NCI-H2227 treated with DMSO at 0.1 percent for 48 hours (cell line): ENCODE measurements at places on chromosomes 1 and 21.

GRCh38 chr21:18771845-18772380 is 368.3 kb upstream of the TMPRSS15 start:
- DNase-seq, result no peak

DNA sequence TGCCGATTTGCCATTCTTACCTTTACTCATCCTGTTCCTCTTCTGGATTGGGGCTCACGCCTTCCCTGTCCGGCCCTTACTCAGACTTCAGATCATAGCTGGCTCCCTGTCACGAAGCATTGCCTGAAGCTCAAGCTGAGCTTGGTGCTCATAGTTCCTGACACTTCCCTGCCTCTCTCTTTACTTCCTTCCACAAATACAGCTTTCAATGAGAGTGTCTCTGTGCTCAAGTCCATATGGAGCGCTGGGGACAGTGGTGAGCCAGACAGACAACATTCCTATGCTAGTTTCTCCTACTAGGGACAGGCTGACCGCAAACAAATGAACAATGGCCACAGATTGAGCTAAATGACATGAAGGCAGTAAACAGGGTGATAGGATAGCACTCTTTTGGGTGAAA is 38.1 kb downstream of the HHAT start:
- no peak for DNase-seq

DNA sequence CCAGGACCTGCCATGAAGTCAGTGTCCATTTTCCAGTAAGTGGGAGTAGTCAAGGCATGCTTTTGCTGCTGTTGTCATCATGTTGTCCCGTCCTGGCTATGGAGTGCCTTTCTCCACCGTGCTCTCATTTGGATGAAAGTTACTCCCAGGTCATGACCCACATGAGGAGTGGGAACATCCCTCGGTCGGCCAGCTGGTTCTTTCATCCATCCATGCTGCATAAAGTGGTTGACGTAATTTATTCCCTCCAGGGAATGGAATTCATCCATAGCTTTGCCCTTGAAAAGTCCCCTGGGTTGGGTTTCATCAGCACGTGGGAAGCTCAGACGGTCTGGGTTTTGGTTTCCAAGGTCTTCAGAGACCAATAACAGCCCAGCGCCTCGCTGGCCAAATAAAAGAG is 11.6 kb downstream of the PLA2G2A start:
- no peak for DNase-seq

- DNase-seq, result no peak
Observed at GRCh38 chr1:31108861-31109260, 43.3 kb upstream of the PUM1 start.

DNA sequence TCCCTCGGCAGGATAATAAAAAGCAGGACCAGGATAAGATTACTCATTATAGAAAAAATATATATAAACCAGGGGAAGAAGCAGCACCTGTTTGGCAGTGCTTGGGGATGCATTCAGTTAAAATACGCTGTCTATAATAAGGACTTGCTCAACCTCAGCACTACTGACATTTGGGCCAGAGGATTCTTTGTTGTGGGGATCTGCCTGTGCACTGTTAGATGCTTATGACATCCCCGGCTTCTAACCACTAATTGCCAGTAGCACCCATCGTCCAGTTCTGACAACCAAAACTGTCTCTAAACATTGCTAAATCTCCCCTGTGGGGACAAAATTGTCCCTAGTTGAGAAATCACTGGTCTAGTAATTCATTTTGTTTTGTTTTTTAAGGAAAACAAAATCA is 242.1 kb downstream of the SLC45A1 start:
- no peak for DNase-seq

DNA sequence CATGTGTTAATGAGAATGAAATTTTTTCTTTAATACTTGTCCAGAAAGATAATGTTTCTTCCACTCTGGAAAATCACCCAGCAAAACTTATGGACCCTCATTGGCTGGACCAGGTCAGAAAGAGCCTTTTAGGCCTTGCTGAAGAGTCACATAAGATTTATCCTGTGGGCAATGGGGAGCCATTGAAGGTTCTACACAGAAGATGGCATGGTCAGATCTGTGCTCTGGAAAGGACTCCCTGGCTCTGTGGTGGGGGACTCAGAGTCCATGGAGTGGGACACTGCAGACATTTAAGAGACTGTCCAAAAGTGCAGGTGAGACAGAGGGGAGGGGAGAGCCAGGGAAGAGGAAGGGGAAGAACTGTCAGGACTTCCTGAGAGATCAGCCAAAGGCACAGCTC is 66.4 kb downstream of the DHRS3 start:
- no peak for DNase-seq

DNA sequence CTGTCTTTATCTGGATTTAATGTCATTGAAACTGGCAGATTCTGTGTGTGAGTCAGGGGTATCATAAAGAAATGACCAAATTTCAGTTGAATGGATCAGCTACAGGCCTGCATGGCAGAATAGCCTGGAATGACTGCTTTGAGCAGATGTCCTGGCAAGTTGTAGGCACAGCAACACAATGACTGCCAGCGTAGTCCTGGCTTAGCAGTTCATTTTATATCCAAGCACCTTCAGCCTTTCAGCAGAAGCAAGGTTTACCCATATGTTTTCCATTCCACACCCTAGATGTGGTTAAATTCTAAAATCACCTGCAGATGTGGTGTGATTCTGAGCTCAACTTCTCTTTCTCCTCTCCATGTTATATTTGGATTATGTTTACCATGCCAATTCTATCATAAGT is 22.3 kb upstream of the PTGFR start:
- no peak for DNase-seq

GRCh38 chr1:226406401-226406881 is 1.5 kb downstream of the PARP1 start:
- no peak for DNase-seq

- DNase-seq, result no peak
Observed at GRCh38 chr1:180353945-180354344, 123.9 kb downstream of the LHX4 start.

DNA sequence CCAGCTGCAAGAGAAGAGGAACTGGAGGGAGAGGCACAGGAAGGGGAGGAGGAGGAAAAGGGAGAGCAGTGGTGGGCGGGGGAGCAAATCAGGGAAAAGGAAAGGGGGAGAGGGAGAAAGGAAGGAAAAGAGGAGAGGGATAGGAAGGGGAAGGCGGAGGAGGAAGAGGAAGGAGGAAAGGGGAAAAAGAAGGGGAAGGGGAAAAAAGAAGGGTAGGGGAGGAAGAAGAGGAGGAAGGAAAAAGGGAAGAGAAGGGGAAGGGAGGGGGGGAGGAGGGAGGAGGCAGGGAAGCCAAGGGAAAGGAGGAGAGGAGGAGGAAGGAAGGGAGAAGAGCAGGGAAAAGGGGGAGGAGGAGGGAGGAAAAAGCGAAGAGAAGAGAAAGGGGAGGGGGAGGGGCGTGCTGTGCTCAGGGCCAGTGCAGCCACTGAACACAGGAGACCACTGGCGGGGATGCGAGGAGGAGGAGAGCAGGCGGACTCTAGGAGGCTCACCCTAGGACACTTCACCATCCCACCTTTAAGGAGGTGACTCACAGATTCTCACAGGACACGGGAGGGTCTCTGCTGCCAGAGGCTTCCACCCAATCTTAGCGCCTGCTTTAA is 33.1 kb downstream of the PGBD5 start:
- no peak for DNase-seq

DNA sequence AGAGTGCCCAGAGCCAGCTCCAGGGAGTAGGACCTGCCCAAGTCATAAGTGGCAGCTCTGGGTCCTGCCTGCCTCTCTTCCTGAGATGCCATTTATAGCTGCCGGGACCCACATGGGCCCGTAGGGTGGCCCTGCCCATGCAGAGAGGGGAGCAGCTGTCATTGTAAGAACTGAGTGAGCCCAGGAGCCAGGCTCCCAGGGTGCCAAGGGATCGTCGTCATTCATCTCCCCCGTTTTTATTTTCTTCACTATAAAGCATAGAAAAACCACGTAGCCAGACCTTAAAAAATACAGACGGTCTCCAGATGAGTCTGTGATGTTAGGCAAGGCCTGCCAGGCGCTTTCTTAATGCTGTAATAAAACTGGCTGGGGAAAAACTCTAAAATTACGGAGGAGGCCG is 90.7 kb downstream of the IGSF21 start:
- no peak for DNase-seq

DNA sequence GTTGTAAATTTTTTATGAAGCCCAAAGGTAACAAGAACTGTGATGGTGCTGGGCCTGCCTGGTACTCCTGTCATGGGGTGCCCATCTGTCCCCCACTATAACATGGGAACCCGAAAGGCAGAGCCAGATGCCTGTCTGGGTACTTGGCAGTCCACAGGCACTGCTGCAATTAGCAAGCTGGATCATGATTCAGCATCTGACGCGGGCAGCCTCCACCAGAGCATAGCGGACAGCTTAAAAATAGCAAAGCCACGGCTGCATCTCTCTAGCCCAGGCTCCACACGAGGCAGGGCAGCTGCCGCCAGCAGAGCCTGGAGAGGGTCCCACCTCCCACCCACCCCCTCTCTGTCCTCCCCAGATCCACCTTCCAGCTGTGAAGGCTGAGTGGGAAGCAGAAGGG is 22.9 kb downstream of the SUSD4 start:
- DNase-seq, result peak; percentile 59

DNA sequence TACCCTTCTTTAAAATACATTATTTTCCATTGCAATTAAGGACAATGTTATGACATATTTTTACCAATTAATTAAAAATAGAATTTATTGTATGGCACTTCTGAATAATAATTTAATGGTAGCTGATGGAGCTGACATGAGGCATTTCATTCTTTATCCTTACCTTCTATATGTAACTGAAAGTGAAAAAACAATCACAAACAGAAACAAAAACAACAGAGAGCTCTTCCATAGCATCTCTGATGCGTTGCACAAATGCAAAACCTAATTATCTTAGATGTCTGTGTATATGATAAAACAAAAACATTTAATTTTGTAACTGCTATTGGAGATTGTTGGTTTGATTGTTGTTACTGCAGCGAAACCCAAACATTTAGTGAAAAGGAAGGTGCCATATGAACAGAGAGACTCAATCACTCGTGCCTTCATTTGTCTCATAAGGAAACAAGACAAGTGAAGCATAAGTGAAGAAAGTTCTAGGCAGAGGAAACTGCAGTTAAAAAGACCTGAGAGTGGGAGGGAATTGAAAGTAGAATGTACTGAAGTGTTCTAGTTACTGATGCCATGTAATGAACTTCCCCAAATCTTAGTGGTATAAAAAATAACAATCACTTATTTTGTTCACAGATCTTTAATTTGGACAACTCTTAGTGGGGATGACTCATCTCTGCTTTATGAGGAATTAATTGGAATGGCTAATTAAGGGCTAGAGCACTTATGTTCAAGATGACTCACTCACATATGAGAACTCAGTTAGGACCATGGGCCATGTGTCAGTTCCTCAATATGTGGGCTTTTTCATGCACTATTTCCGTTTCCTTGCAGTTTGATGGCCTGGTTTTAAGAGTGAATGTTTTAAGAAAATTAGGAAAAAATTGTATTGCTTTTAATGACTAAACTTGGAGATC is 245.0 kb upstream of the OLFM3 start:
- DNase-seq, result no peak

DNA sequence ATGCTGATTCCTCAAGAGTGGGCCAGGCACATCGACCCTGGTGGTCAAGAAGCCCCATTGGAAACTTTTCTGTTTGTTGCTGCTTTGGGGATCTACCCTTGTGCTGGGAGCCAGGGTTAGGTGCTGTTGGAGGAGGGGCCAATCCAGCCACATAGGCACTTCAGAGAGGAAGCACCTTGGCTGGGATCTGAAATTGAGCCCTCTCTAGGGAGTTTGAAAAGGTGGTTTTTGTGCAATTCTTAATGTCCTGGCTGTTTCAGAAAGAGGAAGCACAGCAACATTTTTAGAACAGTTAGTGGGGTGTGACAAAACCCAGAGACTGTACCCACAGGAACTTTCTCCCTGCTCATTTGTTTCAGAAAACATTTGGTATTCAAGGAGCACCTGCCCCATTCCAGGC is 17.2 kb upstream of the BEND5 start:
- DNase-seq, result no peak

DNA sequence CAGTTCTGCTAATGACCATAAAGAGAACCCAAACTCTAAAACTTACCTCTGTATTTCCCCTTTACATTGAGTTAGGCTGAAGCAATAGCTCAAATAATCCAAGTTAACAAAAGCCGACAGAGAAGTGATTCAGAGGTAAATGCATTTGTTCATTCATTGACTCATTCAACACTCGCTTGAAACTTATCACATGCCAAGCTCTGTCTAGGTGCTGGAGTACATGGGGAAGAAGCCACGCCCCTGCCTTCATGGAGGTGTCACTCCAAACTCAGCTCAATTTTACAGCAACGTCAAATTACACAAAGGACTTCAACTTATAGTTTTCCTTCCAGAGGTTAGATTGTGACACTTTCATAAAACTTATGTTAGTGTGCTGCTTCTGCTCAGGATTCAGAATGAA is 45.8 kb downstream of the SLC25A24 start:
- no peak for DNase-seq

- DNase-seq, result no peak
Observed at GRCh38 chr1:243742819-243743218, 107.2 kb downstream of the AKT3 start.

DNA sequence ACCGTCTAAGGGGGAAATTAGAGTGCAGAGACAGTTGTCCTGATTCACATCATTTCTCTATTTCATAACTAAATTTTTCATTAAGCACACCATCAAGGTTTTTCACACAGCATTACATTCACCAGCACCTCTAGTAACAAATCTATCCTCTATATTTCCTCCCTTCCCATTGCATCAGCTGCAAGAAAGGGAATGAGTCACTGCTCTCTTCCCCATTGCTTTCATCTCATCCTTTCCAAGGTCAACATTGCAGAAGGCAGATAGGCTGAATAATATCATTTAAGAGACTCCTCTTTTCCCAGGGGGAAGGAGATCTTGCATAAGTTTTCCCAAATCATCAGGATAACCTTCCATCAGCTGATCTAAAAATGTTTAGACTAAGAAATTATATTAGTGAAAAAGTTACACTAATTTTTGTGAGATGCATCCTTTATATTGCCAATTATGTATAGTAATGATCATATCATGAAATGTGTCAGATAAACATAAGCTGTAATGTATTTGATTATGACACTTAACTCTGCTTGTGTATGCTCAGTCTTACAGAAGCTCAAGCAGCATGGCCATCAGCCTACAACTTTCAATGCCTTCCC is 4.3 kb downstream of the INTS7 start:
- DNase-seq, result no peak

GRCh38 chr21:45580181-45580575 is 37.9 kb upstream of the SLC19A1 start:
- DNase-seq, result no peak

GRCh38 chr1:160346958-160347357 is 3.8 kb downstream of the NCSTN start:
- DNase-seq, result no peak

GRCh38 chr1:206464456-206464964 is 5.8 kb upstream of the IKBKE start:
- DNase-seq, result no peak
